Kidney (tissue), 22 donors: ENCODE measurements at places on chromosomes 13 and 19. TPM values are rescaled to one million over a fixed set of nuclear protein-coding genes. Genes with fewer than 3 reads are reported as not detected.
A peak's percentile ranks its signal among the peaks of the same experiment; 100 is the strongest.

The ATXN8OS gene
- not detected for polyA plus RNA-seq

The ZNF492 gene
- polyA plus RNA-seq, result not detected

GRCh38 chr19:1101337-1101698, 2.5 kb upstream of the GPX4 start:
- H3K4me1 ChIP-seq, result peaks cover 37% of the 10 kb centered on the region
- peaks cover 3% of the 10 kb centered on the region for H3K36me3 ChIP-seq
- no peak for DNase-seq

DNA sequence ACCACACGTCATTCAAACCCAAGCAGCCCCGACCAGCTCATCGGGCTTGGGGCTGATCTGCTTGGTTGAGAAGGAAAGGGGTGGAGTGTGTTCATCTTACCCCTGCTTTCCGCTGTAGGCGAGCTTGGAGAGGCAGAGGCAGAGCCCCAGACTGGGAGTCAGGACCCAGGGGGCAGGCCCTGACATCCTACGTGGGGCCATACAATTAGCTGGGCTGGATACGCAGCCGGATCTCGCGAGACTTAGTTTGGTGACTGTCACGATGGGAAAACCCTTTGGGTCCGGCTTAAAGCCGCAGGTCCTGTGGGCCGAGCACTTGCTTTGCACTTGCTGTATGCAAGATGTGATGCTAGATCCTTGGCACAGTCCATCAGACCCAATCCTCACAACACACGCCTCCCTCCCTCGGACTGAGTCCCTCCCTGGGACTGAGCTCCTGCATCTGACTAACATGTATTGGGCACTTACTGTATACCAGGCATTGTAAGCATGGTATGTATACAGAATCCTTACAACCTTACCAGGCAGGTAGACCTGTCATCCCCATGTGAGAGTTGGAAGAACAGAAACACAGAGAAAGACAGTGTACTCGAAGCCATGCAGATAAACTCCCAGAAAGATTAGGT, 3.7 kb downstream of the CEACAM16 start:
- no peak overlapping the region for H3K27ac ChIP-seq
- no peaks in the 10 kb centered on the region for H3K27me3 ChIP-seq
- no peak for DNase-seq
- H3K4me1 ChIP-seq, result no peaks in the 10 kb centered on the region
- H3K4me3 ChIP-seq, result no peak overlapping the region

DNA sequence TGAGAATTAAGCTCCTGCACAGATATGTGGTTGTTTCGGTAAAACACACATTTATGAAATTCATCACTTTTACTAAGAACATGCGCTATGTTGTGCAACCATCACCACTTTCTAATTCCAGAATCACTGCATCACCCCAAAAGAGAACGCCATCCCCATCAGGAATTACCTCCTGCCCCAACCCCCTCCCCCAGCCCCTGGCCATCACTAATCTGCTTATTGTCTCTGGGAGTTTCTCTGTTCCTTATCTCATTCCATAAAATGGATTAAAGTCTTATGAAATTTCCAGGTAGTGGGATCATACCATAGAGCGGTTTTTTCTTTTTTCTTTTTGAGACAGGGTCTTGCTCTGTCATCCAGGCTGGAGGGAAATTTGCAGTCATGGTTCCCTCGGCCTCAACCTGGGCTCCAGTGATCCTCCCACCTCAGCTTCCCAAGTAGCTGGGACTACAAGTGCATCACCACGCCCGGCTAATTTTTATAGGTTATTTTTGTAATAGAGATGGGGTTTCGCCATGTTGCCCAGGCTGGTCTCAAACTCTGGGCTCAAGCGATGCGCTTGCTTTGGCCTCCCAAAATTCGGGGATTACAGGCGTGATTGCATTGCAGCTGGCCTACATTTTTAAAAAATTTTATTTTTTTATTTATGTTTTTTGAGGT, 3.5 kb downstream of the ZSCAN5B start:
- DNase-seq, result peak; percentile 62
- no peaks in the 10 kb centered on the region for H3K4me1 ChIP-seq
- no peaks in the 10 kb centered on the region for H3K36me3 ChIP-seq
- no peak overlapping the region for H3K27ac ChIP-seq
